ENCODE measurements at places on chromosomes 12 and 14.

- DNase-seq, result no peak
Measured at GRCh38 chr12:25708661-25709060, 155.6 kb upstream of the LMNTD1 start.

- DNase-seq, result no peak
Measured at GRCh38 chr12:6120796-6121473, 3.5 kb downstream of the VWF start.

DNA sequence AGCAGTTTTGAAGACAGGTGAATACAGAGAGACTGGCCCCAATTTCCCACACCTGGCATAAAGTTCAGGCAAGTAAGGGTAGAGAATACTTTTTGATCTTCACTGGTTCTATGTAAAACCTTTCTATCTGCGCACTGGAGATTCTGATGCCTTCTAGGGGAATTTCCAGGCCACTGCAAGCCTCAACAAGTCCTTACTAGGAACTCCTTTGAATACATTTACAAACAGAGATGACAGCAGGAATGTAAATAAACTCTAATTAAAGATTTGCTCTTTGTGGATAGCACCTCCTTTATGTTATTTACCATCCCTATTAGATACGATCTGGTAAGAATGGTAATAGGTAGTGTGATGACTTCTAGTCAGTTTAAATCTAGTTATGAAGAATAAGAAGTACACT is 69.2 kb downstream of the NTN4 start:
- no peak for DNase-seq

- DNase-seq, result no peak
Measured at GRCh38 chr12:12158858-12159257, 88.1 kb downstream of the BCL2L14 start.

DNA sequence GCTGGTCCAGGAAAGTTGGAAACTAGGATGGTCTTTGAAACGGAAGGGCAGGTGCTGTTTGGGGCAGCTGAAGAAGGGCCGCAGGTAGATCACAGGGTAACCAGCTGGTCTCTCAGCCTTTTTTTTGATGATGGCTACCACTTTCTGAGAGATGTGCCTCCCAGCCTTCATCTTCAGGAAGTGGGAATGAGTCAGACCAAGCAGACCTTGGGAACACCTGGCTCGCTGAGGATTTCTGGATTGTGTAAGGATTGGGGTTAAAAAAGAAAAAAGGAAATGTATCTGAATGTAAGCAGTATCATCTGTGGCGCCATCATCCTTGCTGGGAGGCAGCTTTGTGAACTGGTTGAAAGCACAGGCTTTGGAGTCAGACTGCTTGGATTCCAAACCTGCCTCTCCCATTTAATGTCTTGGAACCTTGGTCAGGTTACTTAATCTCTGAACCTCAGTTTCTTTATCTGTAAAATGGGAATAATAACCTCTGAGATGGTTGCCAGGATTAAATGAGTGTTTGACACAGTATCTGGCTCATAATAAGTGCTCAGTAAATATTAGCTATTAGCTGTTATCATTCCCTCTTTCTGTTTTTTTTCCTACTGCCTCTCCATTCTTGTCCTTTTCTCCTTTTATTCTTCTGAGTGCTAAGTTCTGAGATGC is 1.7 kb downstream of the PRPF40B start:
- DNase-seq, result no peak

DNA sequence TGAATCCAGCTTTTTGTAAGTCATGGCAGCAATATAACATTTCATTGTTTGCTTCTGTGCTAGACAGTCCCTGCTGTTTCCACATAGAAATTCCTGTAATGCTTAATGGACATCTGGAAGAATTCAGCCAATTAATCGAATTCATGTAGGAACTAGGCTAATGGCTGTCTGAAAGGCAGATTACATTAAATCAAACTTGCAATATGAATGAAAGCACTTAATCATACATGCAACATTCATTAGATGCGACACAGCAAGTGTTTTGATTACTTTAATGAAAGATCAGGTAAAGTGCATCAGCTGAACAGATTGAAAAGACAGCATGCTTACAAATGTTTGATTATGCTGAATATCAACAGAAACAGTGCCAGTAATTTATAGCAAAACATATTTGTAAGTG is 24.1 kb upstream of the INSM2 start:
- DNase-seq, result no peak

DNA sequence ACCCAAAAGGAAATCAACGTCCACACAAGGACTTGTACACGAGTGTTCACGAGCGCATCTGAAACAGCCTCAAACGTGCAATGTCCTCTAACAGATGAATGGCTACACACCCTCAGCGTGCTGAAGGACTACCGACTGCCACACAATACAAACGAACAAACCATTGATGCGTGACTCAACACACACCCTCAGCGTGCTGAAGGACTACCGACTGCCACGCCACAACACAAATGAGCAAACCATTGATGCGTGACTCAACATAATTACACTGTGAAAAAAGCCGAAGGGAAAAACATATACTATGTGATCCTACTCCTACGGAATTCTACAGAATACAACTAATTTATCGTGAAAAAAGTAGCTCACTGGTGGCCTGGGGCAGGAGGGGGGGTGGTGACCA is 25.1 kb upstream of the BTBD6 start:
- DNase-seq, result no peak

DNA sequence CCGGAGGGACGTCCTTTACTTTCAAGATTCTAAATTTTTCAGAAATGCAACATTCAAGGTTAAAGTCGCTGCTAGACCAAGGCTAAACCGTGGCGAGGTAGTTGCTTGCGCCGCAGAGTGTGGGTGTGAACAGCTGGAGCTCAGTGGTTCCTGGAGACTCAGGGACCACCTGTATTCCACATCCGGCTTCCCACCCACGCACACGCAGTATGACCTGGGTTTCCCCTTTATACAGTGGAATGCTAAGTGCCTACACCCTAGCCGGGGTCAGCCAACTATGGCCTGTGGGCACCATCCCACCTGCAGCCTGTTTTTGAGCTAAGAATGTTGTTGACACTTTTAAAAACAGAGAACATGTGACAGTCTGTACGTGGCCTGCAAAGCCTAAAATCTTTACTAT is 42.9 kb upstream of the TESC start:
- no peak for DNase-seq
